ENCODE measurements at places on chromosomes 12 and 14. TPM values are rescaled to one million over a fixed set of nuclear protein-coding genes. Genes with fewer than 3 reads are reported as not detected.

DNA sequence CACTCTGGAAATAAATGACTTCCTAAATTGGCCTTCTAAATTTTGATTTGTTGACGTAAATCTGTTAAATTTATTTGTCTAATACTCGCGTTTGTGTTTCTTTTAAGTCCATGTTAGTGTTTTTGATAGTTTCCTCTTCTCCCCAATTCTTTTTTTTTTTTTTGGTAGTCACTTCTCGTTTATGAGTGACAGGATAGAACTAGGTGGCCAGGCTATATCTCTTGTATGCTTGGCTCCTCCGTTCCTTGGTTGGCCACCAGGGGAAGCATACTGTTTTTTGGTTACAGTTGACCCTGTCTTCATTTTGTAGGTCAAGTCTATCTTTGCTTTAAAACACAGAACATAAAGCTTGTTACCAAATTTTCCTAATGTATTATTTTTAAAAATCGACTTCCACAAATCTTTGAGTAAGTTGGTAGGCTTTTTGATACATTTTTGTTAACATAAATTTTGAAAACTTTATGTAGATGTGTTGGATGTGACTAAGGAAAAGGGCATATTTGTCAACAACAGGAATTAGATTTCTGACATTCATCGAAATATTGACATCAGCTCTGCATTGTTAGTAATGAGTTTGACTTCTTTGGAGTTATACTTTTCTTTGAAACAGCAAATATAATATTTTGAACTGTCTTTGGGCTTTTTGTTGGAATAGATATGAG is 2.2 kb downstream of the RCOR1 start:
- peak; percentile 74 for DNase-seq
- peaks cover 6% of the 10 kb centered on the region for H3K4me1 ChIP-seq
- H3K27me3 ChIP-seq: no peaks in the 10 kb centered on the region
- no peaks in the 10 kb centered on the region for H3K36me3 ChIP-seq
- H3K27ac ChIP-seq: no peak overlapping the region
- peak overlapping the region; percentile 76 for H3K4me3 ChIP-seq

- no peaks in the 10 kb centered on the region for H3K36me3 ChIP-seq
- H3K27ac ChIP-seq: no peak overlapping the region
- H3K27me3 ChIP-seq: no peaks in the 10 kb centered on the region
- H3K4me1 ChIP-seq: no peaks in the 10 kb centered on the region
- DNase-seq: no peak
These were observed 45.0 kb downstream of the PIK3C2G start for GRCh38 chr12:18306311-18306710.

The VRK1 gene
- 40.3 TPM for total RNA-seq

GRCh38 chr12:9667403-9668160 is 1.9 kb upstream of the CLEC2D start:
- DNase-seq: no peak
- no peaks in the 10 kb centered on the region for H3K36me3 ChIP-seq
- H3K27ac ChIP-seq: no peak overlapping the region
- H3K4me1 ChIP-seq: no peaks in the 10 kb centered on the region
- no peaks in the 10 kb centered on the region for H3K27me3 ChIP-seq

The MYL2 gene
- total RNA-seq: not detected

The KRT81 gene
- not detected for total RNA-seq

The TSPAN8 gene
- total RNA-seq: under 0.01 TPM

DNA sequence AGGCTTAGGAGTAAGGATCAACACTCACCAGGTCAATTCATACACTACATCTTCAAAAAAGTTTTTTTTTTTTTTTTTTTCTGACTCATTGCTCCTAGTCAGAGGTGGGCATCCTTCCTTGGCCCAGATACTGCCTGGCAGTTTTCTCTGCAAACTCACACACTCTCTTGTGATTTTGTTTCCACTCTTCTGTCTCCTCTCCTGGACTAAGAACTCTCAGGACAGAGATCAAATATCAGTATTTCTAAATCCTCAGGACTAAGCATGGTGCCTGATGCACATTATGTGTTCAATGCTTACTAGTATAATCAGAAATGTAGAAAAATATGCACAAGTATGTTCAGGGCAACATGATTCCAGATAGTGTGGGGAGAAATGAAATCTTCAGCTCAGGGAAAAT is 10.2 kb upstream of the PAH start:
- no peaks in the 10 kb centered on the region for H3K27me3 ChIP-seq
- no peak overlapping the region for H3K27ac ChIP-seq
- no peak overlapping the region for H3K4me3 ChIP-seq

- no peaks in the 10 kb centered on the region for H3K4me1 ChIP-seq
- no peaks in the 10 kb centered on the region for H3K36me3 ChIP-seq
- H3K4me3 ChIP-seq: no peak overlapping the region
- no peak overlapping the region for H3K27ac ChIP-seq
These were observed 3.3 kb upstream of the RIMBP2 start for GRCh38 chr12:130719263-130719859.

Data from fibroblast of lung (primary cell).